Mucosa of descending colon (tissue), 3 donors: ENCODE measurements at places on chromosomes 4 and X. TPM values are rescaled to one million over a fixed set of nuclear protein-coding genes. Genes with fewer than 3 reads are reported as not detected.

DNA sequence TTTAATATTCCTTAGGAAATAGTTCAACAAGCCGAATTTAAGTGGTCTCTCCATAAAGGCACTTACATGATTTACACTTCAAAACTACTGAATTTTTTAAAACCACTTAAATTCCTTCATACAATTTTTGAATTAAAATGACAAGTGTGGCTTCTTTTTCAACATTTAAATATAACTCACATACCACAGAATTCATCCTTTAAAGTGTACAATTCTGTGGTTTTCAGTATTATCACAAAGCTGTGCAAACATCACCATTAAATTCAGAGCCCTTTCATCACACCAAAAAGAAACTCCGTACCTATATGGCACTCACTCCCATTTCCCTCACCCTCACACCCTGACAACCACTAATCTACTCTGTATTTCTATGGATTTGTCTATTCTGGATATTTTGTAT lies 200.9 kb upstream of the MAB21L2 start:
- no peak for DNase-seq

DNA sequence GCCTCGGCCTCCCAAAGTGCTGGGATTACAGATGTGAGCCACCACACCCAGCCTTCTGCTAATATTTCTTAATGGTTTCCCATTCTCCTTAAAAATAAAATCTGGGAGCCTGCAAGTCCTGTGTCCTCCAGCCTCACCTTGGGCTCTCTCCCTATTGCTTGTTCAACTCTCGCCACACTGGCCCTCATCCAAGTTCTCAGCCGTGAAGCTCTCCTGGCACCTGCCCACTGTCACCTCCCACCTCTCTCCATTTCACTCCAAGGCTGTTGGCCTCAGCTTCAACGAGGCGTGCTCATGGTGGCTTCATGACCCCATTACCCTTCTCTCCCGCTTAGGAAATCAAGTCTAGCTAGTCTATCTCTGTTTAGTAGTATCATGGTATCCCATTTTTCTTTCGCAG lies 9.5 kb upstream of the ETNPPL start:
- DNase-seq: no peak

DNA sequence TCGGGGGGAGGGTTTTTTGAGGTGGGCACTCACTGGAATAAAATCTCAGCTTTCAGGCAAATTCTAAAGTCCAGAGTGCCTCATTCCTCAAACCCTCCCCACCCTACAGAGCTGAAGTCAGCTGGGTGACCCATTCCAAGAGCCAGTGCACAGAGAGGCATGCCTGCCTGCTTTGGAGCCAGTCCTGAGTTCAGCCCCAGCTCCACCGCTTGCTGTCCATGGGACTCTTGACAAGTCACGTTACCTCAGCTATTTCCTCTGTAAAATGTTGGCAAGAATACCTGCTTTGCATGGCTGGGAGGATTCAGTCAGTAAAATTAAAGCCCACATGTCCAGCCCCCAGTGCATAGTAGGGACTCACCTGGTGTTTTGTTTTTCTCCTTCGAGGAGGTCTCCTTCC lies 125.9 kb upstream of the PJA1 start:
- DNase-seq: no peak

SATL1 gene
- not detected for total RNA-seq

HERC6 gene
- total RNA-seq: 8.2 TPM
